ENCODE measurements at places on chromosomes 5 and 9.
A peak's percentile ranks its signal among the peaks of the same experiment; 100 is the strongest.

GRCh38 chr5:101425339-101425859, 522.3 kb upstream of the ST8SIA4 start:
- DNase-seq: no peak

DNA sequence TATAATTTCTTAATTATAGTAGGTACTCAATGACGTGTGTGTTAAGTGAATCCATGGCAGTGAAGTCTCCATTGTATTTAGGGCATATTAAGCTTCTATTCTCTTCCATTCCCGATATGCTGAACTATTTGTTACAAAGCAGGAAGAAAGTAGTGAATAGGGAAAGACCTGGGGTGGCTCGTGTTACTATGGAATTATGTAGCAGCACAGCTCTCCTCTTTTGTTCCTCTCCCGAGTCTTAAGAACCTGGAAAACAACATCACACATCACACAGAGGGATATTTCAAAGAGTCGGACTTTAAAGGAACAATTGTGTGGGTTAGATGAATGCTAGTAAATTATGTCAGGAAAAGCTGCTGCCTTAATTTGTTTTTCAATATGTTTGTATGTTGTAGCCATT, 131.8 kb downstream of the PCSK5 start:
- DNase-seq: no peak

DNA sequence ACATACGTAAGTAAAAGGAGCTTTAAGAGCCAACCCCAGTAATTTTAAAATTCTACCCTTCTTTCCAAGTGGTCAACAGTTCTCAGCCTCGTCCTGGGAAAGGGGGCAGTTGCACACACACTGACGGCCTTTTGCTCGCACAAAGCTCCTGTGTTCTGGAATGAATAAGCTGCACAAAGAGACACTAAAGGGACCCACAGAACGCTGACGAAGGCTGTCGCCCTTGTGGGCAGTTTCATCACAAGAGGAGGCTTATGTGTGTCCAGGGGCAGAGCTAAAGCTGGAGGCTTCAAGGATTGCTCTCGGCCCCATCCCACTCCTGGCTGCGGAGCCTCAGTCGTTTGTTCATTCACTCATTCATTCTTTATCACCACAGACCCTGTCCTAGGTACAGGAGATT, 67.0 kb upstream of the NEK6 start:
- no peak for DNase-seq

DNA sequence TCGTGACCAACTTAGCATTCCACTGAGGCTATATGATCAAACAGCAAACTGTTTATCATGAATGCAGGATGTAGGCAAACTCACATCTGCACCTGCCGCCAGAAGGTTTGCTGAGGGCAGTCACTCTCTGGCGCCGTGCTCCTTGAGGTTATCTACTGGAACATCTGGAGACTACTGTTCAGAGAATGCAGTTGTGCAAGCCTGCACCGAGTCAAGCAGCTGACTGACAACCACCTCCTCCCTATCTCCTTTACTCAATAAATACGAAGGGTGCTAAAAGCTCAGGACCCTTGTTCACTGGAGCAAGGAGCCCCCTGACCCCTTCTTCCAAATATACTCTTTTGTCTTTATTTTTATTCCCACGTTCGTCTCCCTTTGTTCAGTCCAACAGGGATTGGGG, 27.1 kb downstream of the CCDC125 start:
- no peak for DNase-seq

DNA sequence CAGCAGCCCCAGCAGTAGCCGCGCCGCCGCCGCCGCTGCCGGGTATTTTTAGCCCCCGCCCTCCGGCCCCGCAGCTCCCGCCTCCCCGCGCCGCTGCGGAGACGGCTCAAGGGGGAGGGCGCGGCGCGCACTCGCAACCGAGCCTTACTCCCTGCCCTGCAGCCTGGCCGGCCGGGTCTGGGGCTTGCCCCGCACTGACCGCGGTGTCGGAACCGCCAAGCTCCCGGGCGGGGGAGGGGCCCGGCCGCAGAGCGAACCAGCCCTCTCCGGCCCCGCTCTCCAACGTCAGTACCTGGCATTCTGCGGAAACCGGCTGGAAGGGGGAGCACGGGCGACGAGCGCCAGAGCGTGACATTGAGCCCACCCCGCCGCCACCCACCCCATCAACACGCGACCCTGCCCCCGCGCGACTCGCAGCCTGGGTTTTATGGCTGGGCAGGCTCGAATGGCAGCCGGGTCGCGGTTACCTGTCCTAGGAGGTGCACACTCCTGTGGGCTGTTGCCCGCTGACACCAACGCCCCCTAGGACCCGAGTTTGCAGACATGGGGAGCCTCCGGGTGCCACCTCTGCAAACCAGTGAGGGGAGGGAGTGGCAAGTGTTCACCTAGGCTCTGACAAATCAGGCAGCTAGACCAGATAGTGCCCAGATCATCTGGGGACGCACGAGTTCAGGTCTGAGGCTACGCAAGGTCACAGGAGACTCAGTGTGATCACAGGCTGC, at the start of gene ACSL6:
ACSL6 (minus strand) TSS at position 37 of the 722 bp plus-strand sequence. CDS start 105 bp downstream, outside the sequence.
- DNase-seq: peak; percentile 51

DNA sequence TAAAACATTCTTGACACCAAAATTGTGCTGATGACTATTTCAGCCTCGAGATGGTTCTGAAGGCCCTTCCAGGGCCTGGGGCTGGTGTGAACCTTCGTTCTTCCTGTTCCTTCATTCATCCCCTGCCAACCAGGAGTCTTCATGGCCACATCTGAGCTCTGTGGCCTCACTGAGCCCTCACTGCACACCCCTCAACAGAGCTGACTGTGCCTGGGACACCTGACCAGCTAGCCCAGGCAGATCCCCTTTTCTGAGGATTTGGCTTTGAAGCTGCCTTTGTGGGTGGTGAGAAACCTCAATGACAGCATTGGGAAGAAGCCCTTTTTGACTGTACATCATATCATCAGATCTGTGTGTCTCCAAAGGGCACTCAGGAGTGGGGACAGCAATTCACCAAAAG, 13.8 kb downstream of the AK8 start:
- DNase-seq: no peak

- DNase-seq: no peak
Measured at GRCh38 chr5:31417512-31417911, 114.4 kb downstream of the DROSHA start.

GRCh38 chr5:66142417-66142816, 1.7 kb upstream of the SREK1 start:
- no peak for DNase-seq

- DNase-seq: peak; percentile 28
Measured at GRCh38 chr9:137534256-137535119, 15.7 kb downstream of the PNPLA7 start.
